ENCODE measurements at places on chromosomes 2 and 18.

DNA sequence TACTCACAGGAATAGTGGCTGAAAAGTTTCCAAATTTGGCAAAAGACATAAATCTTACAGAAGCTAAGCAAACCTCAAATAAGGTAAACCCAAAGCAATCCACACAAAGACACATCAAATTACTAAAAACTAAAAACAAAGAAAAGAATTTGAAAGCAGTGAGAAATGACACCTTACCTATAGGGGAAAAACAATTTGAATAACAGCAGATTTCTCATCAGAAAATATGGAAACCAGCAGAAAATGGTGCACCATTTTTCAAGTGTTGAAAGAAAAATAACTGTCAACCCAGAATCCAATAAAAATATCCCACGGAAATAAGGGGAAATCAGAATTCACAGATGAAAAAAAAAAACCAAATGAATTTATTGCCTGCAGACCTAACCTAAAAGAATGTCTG is 138.6 kb downstream of the PIGN start:
- DNase-seq = no peak

GRCh38 chr2:33444967-33445366 is 31.5 kb upstream of the RASGRP3 start:
- DNase-seq = no peak

DNA sequence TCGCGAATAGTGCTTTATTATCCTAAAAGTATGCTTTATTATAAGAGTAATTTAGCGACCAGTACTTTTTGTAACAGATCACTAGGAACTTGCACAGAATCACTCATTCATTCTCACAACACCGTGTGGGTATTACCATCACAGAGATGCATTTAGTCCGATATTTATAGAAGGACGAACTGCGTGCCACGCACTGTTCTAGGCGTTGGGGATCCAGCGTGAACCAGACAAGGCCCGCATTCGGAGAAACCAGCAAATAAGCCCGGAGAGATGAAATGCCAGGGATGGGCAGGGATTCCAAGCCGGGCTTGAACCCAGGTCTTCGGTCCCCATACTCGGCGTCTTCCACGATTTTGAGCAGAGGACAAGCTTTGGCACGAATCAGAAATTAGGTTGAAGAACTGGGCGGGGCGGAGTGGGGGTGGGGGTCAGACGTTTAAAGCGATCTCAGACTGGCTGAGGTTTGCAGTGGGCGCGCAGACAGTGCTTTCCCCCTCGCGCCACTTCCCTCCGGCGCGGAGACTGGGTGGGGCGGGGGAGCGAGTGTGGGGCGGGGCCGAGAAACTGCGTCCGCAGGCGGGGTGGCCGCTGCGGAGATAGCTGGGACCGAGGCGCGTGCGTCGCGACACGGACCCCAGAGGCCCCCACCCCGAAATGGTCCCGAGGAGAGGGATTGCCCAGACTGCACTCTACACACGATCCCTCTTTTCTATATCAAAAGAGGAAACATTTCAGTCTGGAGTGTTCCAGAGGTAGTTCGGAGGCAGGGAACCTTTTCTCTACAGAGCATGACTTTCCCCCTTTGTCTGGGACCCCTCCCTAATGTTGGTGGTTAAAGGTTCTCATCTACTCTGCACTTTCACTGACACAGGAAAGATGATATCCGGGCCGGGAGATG is 1.1 kb upstream of the CXCR4 start:
- peak; percentile 22 for DNase-seq

DNA sequence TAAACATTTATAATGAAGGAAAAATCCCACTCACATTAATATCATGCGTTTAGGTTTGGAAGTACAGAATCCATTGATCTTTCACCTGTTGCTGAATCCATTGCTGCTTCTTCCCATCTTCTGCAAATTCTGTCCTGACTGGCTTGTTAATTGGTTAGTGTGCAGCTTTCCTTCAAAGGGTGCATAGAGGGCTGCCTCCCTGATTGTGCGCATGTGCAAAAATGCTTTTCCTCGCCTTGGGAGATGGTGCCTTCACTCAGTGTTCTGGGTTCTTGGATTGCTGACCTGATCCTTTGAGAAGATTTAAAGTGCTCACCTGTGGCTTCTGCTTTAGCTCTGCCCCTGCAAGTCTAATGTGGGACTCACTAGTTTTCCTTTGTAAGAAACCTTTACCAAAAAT is 231.2 kb downstream of the SNTG2 start:
- no peak for DNase-seq

DNA sequence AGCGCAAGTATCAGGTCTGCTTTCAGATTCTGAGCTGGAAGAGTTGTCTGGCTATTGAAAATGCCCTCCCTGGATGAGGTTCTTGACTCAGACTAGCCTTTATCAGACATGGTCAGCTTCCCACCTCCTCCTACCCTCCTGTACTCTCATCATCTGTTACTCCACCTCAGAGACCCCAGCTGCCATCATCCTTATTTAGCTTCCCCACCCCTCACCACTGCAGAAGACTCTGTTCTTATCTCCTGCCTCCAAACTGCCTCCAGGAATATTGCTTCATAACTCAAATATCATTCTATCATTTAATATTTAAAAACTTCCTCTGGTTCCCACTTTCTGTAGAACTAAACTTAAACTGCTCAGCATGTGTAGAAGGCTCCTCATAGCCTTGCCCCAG is 31.1 kb upstream of the PPP3R1 start:
- DNase-seq = no peak

DNA sequence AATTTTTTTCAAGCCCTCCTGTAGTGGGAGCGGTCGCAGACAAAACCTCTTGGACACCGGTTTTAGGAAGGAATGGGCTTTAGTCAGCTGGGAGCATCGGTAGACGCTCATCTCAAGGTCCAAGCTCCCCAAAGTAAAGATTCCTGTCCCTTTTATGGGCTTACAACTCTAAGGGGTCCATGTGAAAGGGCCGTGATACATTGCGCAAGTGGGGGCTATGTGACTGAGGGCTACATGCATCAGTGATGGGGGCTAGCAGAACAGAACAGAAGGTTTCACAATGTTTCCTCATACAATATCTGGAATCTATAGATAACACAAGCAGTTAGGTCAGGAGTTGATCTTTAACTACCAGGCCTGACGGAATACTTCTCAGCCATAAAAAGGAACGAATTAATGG is 62.5 kb downstream of the CAMKMT start:
- no peak for DNase-seq

- DNase-seq = no peak
These were observed 671.5 kb upstream of the SLC8A1 start for GRCh38 chr2:41123341-41123740.

DNA sequence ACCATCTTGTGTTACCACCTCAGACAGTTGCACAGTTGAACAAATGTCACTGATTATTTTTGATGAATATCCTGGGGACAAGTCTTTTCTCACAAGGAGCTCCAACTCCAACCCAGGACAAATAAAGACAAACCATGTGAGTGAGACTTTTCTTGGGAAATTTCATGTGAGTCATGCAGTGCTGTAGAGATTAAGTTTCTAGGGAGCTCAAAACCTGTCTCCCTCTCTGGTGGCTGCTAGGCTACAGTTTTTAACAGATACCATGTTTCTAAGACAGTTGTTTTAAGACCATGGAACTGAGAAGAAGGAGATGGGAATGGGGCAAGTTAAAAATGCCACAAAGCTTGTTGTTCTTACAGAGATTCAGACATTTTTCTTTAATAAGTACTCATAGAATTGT is 255.5 kb downstream of the RIT2 start:
- no peak for DNase-seq

- no peak for DNase-seq
These were observed 28.2 kb downstream of the CYTIP start for GRCh38 chr2:157415591-157416101.

- no peak for DNase-seq
These were observed 68.8 kb downstream of the HNRNPLL start for GRCh38 chr2:38533757-38534545.

- DNase-seq = no peak
These were observed 347.6 kb upstream of the VRK2 start for GRCh38 chr2:57698935-57699449.

- DNase-seq = no peak
These were observed 16.7 kb downstream of the HK2 start for GRCh38 chr2:74850496-74851190.

DNA sequence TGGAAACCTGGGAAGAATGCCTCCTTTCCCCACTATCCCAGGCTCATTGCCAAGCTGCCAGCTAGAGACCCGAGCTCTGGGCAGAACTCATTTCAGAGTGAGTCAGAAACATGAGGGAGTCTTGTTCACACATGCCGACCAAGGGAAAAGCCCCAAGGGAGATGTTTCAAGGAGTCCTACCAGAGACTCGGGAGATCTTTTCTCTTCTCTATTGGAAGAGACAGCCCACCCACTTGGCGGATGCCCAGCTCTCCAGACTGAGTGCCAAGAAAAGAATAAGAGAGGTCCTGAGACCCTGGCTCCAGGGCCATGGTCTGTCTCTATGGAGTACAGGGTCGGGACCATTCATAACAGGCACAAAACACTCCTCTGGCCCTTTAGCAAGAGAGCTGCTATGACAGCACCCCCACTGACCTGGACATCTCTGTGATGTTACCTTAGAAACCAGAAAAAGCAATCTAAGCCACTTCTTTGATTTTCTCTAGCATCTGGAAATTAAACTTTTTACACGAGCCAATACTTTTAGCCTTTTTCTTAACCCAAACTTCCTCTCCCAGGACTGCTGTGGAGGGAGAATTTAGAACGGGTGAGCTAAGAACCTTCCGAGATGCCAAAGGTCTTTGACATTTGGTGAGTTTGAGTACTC is 18.5 kb upstream of the IGFBP5 start:
- no peak for DNase-seq

DNA sequence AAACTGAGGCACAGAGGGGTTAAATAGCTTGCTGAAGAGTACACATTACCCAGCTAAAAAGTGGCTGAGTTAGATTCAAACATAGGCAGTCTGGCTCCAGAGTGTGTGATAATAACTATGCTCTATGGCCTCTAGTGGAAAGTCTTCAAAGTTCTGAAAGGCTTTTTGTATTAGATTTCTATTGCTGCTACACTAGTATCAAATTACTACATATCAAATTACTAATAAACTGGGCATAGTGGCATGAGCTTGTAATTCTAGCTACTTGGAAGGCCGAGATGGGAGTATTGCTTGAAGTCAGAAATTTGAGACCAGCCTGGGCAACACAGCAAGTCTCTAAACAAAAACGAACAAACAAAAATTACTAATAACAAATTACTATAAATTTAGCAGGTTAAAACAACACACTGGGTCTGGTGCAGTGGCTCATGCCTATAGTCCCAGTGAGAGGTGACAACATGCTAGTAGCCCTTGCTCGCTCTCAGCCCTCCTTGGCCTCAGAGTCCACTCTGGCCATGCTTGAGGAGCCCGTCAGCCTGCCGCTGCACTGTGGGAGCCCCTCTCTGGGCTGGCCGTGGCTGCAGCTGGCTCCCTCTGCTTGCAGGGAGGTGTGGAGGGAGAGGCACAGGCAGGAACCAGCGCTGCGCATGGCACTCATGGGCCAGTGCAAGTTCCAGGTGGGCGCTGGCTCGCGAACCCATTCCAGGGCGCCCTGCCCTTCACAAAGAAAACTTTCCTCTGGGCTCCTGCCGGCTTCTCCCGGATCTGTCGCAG is 38.2 kb upstream of the TWSG1 start:
- DNase-seq = no peak

DNA sequence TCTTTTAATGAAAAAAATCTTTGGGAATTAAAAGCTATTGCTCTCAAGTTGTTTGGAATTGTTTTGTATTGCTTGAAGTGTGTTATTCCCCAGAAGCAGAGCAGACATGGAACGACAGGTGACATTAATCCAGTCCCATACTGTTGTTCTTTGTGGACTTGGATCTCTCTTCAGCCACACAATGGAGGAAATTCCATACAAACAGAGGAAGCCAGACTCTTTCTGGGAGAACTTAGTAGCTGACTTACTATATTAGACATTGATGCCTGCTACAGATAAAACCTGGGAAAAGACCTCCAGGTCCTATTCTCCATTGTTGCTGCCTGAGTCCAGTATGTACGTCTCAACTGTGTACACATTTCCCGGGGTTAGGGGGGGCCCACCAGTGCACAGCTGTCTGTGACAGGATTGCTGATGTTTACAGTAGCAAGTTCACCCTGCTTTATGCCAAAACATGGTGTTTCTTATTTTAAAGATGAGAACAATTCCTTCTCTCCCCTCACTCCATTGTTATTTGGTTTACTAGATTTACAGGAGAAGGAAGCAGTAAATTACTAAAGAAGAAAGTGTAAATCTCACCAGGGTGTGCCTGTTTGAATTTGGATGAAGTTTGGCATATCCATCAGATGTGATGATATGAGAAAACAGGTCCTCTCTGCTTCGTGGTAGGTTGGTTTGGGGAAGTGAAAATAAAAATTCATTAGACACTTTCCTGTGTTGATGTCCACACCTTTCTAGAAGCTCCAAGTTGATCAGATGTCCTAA is 142.4 kb upstream of the RBBP8 start:
- no peak for DNase-seq

DNA sequence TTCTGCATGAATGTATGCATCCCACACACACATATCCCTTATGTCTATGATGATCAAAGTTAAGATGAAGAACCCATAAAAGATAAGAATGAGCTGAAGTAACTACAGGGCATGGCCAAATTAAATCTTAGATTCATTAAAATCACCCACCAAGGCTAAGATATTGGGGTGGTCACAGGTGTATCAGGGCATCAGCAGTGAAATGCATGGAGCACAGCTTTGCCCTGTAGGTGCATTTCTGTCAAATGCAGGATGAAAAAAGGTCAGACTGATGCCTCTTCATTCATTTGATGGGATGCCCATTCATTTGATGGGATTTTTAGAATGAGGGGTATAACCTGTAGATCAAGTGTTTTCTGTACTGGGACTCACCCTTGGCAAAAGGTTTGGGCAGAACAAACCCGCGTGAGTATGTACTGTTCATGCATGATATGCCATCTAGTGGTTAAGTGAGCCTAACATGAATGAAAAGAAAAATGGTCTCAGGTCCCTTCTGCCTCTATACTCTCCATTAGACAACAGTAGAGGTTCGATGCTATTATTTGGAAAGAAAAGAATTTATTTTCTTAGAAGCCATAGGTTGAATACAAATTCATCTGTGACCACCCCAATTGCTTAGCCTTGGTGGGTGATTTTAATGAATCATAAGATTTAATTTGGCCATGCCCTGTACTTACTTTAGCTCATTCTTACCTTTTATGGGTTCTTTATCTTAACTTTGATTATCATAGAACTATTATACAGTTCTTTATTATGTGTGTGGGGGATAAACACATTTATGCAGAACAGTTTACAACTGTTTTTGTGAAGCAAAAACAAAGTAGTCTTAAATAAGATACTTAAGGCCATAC is 43.2 kb upstream of the NOSTRIN start:
- DNase-seq = no peak
